AG04450 (cell line): ENCODE measurements at places on chromosomes 2 and 18. TPM values are rescaled to one million over a fixed set of nuclear protein-coding genes. Genes with fewer than 3 reads are reported as not detected.

Gene LBX2
- 0.76 and 0.86 TPM in 2 replicates for polyA plus RNA-seq

Gene GIGYF2
- polyA plus RNA-seq = 28.8 and 34.6 TPM in 2 replicates

Gene MYO5B
- polyA plus RNA-seq = 0.32 and 0.41 TPM in 2 replicates

Gene SCN9A
- polyA plus RNA-seq = 39.9 and 56.8 TPM in 2 replicates

Gene MAPRE3
- polyA plus RNA-seq = 16.4 and 16.8 TPM in 2 replicates

Gene ZNF521
- 25.9 and 27.4 TPM in 2 replicates for polyA plus RNA-seq

Gene ACKR3
- polyA plus RNA-seq = 0.05 and 0.07 TPM in 2 replicates

Gene HPCAL1
- 14.4 and 19.7 TPM in 2 replicates for polyA plus RNA-seq

Gene ZAP70
- 0.06 TPM in 1 of 2 replicates, not detected in the other for polyA plus RNA-seq

Gene MZT2A
- polyA plus RNA-seq = 30.9 and 31.7 TPM in 2 replicates

Gene SLC9A4
- not detected in 2 replicates for polyA plus RNA-seq

Gene LOXHD1
- polyA plus RNA-seq = not detected in 2 replicates

Gene CDH19
- polyA plus RNA-seq = not detected in 2 replicates
